ENCODE measurements at places on chromosomes 11 and 22.

DNA sequence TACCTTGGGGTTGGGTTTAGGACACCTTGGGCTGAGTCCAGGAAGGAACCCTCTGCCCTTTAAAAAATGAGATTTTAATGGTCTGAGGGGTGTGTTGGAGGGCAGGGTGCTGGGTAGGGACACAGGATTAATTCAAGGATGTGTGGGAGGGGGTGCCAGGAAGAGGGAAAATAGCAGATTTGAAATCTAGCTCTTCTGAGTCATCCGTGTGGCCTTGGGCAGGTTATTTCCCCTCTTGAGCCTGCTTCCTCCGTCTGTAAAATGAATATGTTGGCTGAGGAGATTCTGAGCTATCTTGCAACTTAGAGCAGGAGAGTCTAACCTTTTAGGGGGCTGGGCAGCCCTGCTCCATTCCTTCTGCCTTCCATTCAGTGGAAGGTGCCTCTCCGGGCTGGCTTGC is 3.0 kb downstream of the TSPAN18 start:
- DNase-seq, result no peak

DNA sequence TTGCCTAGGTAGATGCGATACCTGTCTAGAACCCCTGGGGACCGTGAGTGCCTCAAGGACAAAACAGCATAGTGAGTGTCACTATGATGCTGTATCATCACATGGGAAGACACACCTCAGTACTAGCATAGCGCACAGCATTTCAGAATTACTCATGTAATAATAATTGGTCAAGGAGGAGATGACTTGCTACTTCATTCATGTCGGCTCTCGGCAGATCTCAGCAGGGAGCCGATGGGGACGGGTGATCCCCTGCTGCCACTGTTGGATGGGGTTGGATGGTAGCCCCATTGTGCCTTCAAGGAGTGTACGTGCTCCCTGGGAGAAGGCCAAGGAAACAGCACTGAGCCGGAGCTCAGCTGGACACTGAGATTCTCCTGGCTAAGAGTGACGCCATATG is 186.9 kb downstream of the EFCAB6 start:
- DNase-seq, result no peak

DNA sequence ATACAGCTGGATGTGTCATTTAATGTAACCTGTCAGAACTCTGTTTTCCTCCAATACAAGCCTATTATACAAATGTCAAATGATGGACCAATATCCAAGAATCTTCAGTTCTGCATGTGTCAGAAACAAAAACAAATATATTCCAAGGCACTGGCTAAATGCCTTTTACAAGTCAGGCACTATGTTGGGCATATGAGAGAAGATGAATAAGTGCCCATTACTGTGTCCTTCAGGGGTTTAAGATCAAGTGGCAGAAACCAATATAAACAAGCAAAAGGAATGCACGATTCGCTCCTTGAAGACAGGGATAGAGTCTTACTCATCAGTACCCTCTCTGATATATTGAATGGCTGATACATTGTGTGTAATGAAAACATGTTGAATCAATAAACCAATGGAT is 254.4 kb downstream of the TTC28 start:
- DNase-seq, result no peak

- no peak for DNase-seq
Measured at GRCh38 chr11:74257959-74258553, 53.4 kb downstream of the P4HA3 start.

DNA sequence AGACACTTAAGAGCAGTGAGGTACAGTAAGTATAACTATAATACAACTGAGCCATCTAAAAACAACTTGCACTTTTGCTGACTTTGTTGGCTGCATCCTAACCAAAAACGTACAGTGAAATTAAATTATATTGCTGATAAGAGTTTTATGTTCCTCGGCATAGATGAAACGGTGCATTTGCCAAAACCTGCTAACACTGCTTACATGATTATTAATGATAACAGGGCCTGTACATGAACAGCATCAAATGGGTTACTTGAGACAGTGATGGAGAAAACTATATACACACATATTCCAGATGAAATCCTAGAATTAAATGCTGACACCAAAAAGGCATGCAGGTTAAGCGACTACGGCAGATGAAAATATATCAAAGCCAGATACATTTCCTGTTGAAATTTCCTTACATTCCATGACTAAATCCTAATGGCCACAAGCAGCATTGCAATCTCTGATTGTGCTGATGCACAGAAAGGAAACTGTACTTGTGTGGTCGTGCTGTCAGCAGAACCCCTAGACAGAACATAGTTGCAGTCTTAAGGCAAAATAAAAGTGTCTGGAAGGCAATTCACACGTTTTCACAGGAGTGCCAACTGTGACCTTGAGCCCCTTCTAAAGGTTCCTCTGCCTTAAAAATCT is 143.9 kb downstream of the CADM1 start:
- DNase-seq, result no peak
